Neural progenitor cell (in vitro differentiated cells): ENCODE measurements at places on chromosomes 2 and 18.

- no peak for DNase-seq
- no peaks in the 10 kb centered on the region for H3K4me1 ChIP-seq
- H3K27ac ChIP-seq, result no peak overlapping the region
Measured at GRCh38 chr2:120691410-120691809, 44.3 kb upstream of the GLI2 start.

DNA sequence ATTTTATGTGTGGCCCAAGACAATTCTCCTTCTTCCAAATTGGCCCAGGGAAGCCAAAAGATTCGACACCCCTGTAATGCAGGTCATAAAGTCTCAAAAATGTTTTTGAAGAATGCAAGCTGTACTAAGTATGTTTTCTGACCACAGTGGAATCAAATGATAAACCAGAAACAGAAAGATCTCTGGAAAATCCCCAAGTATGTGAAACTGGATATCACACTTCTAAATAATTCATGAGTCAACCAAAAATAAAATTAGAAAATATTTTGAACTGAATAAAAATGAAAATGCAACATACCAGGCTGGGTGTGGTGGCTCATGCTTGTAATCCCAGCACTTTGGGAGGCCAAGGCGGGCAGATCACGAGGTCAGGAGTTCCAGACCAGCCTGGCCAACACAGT is 34.1 kb upstream of the UBE2F start:
- H3K4me3 ChIP-seq, result no peak overlapping the region

DNA sequence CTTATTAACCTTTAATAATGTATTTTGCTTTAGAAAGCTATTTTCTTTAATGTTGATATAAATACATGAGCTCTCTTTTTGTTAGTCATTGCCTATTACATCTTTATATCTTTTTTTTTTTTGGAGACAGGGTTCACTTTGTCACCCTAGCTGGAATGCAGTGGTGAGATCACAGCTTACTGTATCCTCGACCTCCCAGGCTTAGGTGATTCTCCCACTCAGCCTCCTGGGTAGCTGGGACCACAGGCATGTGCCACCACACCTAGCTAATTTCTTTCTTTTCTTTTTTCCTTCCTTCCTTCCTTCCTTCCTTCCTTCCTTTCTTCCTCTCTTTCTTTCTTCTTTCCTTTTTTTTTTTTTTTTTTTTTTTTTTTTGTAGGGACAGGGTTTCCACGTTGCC is 15.4 kb downstream of the NAB1 start:
- no peak overlapping the region for H3K27ac ChIP-seq
- peaks cover 8% of the 10 kb centered on the region for H3K36me3 ChIP-seq
- H3K4me3 ChIP-seq, result no peak overlapping the region

GRCh38 chr2:120066800-120067547 is 54.1 kb downstream of the EPB41L5 start:
- no peak for DNase-seq
- no peak overlapping the region for H3K27ac ChIP-seq
- H3K4me3 ChIP-seq, result no peak overlapping the region
- peaks cover 3% of the 10 kb centered on the region for H3K4me1 ChIP-seq
- H3K27me3 ChIP-seq, result no peaks in the 10 kb centered on the region

DNA sequence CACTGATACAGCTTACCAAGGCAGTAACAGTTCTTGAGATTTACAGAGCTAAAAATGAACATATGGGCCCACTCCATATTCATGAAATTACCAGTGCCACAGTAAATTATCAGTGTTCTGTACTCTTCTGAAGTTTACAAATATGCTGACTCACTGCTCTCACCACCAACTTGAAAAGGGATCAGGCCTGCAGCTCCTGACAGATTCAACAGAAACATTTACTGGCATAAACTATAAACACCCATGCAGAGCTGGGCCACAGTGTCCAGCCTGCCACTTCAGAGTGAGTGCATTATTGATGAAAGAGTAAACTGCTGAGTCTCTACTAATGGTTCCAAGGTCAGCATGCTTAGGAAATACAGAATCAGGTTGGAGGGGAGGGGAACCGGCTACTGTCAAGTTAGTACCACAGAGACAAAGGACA is 83.1 kb downstream of the FARSB start:
- H3K4me3 ChIP-seq, result no peak overlapping the region
- peaks cover 75% of the 10 kb centered on the region for H3K4me1 ChIP-seq
- no peak overlapping the region for H3K27ac ChIP-seq
- no peak for DNase-seq
- H3K27me3 ChIP-seq, result no peaks in the 10 kb centered on the region
